ENCODE measurements at places on chromosomes 5 and 9.

DNA sequence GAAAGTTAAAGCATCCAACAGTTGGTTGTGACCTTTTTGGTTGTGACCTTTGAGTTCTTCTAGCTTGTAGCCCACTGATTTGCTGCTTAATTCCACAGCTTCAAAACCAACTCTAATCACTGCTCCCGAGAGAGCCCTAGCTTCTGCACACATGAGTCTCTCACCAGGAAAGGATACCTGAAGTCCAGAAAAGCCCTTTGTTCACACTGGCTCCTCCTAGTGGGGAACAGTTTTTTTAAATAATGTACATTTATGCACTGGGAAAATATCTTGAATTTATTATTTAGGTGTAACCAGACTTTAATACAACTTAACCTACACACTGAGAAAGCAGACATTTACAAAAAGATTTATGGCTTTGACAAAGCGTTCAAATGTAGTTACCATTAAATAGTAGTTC lies 120.2 kb upstream of the CCDC152 start:
- DNase-seq: no peak

DNA sequence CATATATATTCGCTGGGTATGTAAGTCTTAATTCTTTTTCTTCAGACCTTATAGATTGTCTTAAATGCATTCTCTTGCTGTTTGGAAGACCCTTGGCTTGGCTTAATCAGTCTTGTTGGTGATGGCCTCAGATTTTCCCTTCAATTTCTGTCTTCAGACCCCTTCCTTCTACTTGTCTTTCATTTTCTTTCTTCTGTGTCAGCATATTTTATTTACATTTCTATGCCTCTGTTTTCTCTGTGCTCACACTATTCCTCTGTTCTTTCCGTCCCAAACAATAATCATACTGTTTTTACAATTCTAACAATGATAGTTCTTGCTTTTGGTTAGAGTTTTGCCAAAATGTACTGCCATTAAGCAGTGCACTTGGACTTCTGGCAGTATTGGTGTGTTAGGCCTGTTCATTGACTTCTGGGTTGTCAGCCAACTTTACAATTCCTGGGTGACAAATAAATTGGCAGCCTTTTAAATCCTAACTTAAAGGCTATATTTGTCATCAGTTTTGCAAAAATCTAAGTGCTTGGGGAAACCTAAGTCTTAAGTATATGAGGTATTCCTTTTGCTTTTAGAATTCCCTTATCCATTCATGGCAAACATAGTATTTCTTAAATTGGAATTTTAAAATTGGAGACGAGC lies 8.0 kb downstream of the SRFBP1 start:
- no peak for DNase-seq

DNA sequence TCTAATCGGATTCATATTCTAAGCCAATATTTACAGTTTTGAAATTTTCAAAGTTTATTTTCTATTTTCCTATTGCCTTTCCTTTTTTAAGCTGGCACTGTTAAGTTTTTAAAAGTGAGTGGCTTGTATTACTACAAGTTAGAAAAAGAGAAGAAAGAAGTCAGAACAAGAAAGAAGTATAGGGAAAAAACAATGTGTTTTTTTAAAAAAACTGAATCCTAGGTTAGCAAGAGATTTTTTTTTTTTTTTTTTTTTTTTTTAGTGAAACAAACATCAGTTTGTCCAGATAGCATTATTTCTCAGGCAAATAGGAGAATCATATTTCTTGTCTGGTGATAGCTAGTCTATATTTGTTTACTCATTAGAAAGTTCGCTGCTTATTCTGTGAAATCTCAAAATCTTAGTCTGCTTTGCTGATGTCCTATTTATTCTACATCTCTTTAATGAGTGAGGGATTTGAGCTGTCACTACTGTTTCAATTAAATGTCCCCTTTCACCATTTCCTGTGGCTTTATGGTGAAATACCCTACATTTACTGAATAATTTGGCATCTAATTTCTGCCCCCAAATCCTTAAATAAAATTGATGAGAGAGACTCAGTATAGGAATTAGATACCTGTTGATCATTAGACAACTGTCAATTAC lies 19.1 kb upstream of the LMNB1 start:
- no peak for DNase-seq

- DNase-seq: no peak
These were observed 243.6 kb downstream of the AP3B1 start for GRCh38 chr5:78050888-78051287.

Measured in lung (tissue), 17 donors.